ENCODE measurements at places on chromosomes 11 and 22. TPM values are rescaled to one million over a fixed set of nuclear protein-coding genes. Genes with fewer than 3 reads are reported as not detected.

Gene RIBC2
- total RNA-seq, result 0.65 TPM

Gene TREH
- not detected for total RNA-seq

Gene BDNF
- total RNA-seq, result 0.39 TPM

Gene P2RY2
- total RNA-seq, result 16.3 TPM

Gene OR51B2
- total RNA-seq, result not detected

Gene UBQLN3
- total RNA-seq, result under 0.01 TPM

Gene LRRC4C
- total RNA-seq, result under 0.01 TPM

Gene OSBP2
- 1.2 TPM for total RNA-seq

Gene SHANK3
- total RNA-seq, result 1.2 TPM

Gene SMIM38
- total RNA-seq, result 0.39 TPM

Gene INTS4
- total RNA-seq, result 43.9 TPM

Gene MS4A14
- under 0.01 TPM for total RNA-seq
